ENCODE measurements at places on chromosomes 6 and 20. TPM values are rescaled to one million over a fixed set of nuclear protein-coding genes. Genes with fewer than 3 reads are reported as not detected.

Gene ABCC10
- total RNA-seq, result 17.5 TPM

Gene SIRPG
- total RNA-seq, result not detected

Gene BPI
- total RNA-seq, result 0.12 TPM

Gene HRH3
- total RNA-seq, result not detected

Gene HLA-DMB
- not detected for total RNA-seq

Data from pericardium fibroblast (primary cell).